Dermis microvascular lymphatic vessel endothelial cell (primary cell): ENCODE measurements at places on chromosomes 5 and 9.

GRCh38 chr5:90144625-90145327 is 264.8 kb downstream of the CETN3 start:
- DNase-seq = no peak

DNA sequence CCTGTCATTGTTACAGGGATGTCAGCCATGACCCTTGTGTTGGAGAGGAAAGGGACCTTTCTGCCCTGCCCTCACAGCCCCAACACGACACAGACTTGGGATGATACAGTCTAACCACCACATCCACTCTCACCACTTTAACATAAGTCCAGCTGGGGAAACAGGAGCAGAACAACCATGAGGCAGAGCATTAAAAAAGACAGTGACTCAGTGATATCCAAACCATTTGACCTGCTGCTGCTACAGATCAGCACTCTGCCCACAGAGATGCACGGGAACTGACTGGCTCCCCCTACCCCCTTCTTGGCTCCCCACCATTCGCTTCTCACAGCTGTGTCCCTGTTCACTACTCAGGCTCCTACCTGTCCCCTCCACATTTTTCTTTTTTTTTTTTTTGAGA is 458.6 kb downstream of the ZNF608 start:
- no peak for DNase-seq

- DNase-seq = no peak
These were observed 93.3 kb upstream of the CD180 start for GRCh38 chr5:67289763-67290521.

DNA sequence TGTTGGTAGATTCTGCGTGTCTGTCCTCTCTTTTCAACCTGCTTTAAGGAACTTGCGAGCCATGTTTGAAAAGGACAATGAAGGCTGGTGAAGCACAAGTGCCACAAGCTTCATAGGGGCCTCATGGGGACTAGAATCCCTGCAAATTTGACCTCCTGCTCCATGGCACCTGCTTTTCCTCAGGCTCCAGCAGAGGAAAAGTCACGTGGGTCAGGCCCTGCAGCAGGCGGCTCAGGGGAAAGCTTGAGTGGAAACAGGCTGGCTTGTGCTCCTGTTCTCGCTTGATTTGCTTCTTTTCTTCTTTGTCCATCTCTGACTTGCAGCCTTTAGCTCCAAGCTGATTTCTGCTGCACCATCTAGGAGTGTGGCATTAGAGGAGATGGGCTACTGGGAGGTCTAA is 187.6 kb upstream of the MAST4 start:
- no peak for DNase-seq

- DNase-seq = peak; percentile 18
These were observed 956 bp downstream of the MBLAC2 start for GRCh38 chr5:90473396-90474234.

GRCh38 chr5:145856285-145856818 is 16.5 kb downstream of the GRXCR2 start:
- DNase-seq = no peak

DNA sequence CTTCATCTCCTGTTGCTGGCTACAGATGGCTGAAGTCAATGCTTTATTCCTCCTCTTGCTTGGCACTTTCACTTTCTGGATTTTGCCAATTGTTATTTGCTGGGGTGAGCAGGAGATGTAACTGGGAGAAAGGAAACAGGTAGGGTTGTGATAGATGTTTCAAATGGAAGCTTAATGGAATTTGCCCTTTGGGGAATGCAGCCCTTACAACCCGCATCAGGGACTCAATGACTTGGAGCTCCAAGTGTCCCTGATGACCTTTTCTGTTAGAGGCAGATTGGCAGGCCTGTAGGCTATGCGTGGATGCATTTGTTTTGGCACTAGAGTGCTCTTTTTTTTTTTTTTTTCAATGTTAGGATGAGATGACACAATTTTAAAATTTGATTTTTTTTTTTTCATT is 219.9 kb upstream of the GLRA1 start:
- DNase-seq = no peak

- DNase-seq = no peak
These were observed 37.5 kb downstream of the ERGIC1 start for GRCh38 chr5:172871536-172871935.

DNA sequence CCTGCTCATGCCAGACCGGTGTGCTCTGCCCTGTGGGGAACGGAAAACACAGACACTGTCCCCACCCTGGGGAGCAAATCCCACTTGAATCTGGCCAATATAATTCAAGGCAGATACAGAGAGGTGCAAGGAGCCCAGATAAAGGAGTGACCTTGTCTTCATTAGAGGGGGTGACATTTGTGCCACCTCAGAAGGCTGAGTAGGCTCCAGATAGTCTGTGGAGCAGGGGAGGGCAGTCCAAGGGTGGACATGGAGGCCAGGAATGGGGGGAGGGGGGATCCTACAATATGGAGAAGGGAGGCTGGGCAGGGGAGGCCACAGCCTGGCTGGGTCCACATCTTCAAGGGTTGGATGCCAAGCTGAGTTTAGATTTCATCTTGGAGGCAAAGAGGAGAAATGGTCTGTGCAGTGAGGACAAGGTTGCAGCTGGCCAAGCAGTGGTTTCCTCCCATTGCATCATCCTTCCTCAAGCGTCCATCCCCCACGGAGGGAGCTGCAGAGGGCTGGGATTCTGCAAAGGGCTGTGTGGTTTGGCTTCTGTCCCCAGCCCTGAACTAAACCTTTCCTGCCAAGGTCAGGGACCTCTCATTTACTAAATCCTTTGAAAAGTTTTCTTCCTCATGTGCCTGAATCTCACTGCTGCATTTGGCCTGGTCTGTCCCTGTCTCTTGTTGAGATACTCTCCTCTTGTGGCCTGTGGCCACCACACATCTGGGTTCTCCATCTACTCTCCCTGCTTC is 60.1 kb downstream of the GALNT12 start:
- DNase-seq = no peak

- no peak for DNase-seq
These were observed 946 bp downstream of the ADCY2 start for GRCh38 chr5:7396713-7397454.

GRCh38 chr9:132283863-132284262 is 70.9 kb downstream of the SETX start:
- no peak for DNase-seq

GRCh38 chr5:68376935-68377334 is 161.4 kb downstream of the PIK3R1 start:
- DNase-seq = no peak

GRCh38 chr5:27062451-27062850 is 24.1 kb upstream of the CDH9 start:
- no peak for DNase-seq

- no peak for DNase-seq
These were observed 8.0 kb downstream of the GPR21 start for GRCh38 chr9:123041489-123041888.

DNA sequence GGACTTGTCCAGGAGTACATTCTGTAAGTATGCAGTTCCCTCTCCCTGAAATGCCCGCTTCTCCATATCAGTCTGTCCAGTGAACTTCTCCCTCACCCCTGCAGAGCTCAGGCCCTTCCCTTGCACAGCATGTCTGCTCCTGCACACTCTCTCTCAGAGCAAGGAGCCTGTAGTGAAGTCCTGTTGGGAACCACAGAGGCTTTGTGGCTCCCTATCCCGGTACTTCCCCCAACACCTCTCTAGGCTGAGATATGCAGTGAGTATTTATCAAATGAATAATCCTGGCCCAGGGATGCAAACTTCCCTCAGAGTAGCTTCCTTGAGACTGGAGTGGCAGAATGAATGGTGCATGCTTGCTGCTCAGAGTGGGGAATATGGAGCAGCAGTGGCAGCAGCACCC is 48.8 kb downstream of the POC5 start:
- DNase-seq = peak; percentile 24

GRCh38 chr9:3170819-3171218 is 326.9 kb upstream of the PUM3 start:
- DNase-seq = no peak

DNA sequence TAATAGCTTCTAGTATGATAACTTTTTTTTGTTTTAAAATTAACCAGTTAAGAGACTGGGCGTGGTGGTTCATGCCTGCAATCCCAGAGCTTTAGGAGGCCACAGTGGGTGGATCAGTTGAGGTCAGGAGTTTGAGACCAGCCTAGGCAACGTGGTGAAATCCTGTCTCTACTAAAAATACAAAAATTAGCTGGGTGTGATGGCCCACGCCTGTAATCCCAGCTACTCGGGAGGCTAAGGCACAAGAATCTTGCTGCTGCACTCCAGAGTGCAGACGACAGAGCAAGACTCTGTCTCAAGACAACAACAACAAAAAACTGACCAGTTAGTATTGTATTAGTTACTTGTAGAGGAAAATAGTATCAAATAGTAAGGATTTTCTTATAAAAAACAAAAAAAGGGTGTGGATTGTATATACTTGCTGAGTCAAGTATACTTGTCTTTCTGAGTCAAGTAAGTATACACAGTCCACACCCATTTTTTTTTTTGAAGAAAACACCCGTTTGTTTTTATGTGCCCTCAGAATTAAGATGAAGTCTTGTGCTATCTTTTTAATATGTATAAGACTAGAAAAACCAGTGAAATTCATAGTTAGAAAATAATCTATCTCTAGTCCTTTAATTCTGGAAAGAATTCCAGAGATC is 25.3 kb downstream of the UBAP1 start:
- no peak for DNase-seq

DNA sequence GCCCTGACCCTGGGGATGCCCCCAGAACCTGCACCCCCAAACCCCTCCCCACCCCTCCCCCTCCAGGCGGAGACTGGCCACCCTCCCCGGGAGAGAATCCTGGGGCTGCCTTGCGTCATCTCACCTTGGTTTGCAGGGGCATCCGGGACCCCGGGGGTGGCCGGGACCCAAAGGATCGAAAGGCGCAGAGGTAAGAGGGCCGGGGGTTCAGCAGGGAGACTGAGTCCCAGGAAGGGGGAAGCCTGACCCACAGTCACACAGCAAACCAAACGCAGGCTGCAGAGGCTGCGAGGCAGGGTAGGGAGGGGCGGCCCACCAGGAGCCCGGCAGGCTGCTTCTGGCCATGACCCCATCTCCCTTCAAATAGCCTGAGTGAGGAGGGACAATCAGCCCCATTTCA is 33.8 kb upstream of the ORM1 start:
- DNase-seq = no peak

DNA sequence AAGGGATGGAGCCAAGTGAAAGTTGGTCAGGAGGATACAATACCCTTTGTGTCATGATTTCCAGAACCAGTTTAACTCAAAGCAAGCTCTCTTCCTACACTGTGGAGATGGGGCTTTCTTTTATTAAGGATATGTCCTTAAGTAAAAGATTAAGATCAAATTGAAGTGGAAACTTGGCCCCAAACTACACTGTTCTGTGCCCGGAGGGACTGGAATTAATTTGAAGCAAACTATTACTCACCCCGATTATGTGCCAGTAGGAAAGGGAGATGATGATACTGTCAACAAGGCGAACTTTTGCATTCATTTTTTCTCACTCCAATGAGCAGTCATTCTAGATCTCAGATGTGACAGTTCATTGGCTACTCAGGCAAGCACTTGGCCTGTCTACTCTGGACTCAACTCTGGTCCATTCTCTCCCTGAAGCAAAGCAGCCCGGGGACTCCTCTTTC is 186.7 kb downstream of the NTRK2 start:
- DNase-seq = no peak

DNA sequence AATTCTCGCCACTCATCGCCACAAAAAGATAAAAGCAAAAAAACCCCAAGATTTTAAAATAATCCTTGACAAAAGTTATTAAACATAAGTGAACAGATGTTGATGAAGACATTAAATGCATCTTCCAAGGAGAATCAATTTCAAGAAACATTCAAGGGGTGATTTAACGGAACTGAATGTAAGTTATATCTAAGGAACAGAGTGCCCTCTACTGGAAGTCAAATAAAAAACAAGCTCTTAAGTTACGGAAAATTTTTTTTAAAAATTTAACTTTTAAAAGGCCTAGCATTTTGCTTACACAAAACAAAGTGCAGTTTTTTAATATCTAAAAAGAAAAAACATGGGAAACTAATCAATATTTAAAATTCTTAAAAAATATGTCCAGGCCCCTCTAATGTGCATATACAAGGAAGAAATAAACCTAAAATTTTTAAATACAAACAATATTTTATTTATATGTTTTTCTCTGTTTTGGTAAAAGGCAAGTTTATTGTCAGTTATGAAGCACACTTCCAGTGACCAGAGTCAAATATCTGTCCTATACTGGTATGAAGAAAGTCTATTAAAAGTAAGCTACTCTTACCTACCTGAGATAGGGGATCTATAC is 28.0 kb downstream of the TEX10 start:
- peak; percentile 11 for DNase-seq

DNA sequence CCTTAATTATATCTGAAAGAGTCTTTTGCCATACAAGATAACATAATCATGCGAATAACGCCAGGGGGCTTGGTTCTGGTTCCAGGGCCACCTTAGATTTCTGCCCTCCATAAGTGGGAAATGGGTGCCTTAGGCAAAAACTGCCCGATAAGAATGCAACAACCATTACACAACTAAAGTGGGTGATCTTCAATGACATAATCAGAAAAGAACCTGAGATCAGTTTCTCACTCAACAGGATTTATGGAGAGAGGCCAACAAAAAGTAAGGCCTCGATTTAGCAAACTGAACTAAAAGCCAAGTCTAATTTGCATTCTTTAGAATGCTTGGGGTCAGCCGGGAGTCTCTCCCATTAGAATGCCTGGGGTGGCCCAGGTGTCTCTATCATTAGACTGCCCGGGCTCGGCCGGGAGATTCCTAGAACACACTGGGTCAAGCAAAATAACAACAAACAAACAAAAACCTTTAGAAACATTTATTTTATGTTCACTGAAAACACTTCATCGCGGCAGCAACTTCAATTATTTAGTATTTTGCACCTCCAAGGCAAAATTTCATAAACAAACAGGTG is 194.8 kb downstream of the AUH start:
- DNase-seq = no peak

GRCh38 chr5:26948921-26949320 is 89.5 kb downstream of the CDH9 start:
- no peak for DNase-seq

GRCh38 chr5:142644127-142644526 is 41.8 kb downstream of the FGF1 start:
- no peak for DNase-seq

- no peak for DNase-seq
These were observed 92.7 kb downstream of the KCNIP1 start for GRCh38 chr5:170596482-170597044.

DNA sequence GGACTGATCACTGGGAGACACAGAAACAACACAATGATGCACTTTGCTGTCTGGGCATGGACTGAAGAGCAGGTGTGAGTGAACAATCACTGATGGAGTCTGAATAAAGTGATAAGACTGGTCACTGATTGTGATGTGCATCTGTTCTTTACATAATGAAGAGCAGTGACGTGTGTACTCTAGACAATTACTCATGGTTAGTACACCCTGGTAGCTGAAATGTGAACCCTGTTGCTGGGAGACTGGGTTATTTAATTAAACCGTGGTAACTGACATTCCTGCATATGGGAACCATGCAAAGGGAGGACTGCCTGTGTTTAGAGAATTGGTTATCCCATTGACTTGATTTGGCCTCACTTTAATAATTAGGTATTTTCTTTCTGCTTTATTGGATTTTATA is 202.9 kb downstream of the NR2F1-AS1 start:
- DNase-seq = no peak

DNA sequence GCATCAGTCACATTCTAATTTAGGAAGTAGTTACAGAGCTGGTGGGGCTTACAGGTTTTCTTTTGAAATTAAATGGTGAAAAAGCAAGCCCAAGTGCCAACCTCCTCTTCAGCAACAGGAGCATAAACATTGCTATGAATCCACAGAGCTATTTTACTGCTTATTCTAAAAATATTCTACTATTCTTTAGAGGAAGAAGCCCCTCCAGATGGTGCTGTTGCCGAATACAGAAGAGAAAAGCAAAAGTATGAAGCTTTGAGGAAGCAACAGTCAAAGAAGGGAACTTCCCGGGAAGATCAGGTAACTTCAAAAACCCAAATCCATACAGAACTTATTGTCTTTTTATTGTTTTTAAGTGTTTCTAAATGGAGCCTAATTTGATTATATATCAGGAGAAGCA is 202.8 kb downstream of the CWC27 start:
- DNase-seq = peak; percentile 20
